ENCODE measurements at places on chromosomes 2 and 18. TPM values are rescaled to one million over a fixed set of nuclear protein-coding genes. Genes with fewer than 3 reads are reported as not detected.

DNA sequence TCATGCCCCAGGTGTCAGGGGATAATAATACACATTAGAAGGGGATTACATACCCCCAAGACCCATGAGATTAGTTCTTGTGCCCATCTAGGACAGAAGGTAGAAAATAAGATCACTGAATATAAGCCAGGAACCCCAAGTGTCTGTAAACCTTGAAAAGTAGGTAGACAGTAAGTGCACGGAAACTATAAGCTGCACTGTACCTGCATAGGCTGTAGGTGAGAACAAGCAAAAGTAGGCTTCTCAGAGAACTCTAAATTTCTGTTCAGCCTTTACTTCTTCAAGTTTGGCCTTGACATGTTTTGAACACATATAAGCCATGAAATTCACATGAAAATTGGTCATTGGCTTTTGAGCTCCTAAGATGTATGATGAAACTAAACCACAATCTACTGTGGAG, 113.0 kb upstream of the FSIP2 start:
- DNase-seq, result no peak

DNA sequence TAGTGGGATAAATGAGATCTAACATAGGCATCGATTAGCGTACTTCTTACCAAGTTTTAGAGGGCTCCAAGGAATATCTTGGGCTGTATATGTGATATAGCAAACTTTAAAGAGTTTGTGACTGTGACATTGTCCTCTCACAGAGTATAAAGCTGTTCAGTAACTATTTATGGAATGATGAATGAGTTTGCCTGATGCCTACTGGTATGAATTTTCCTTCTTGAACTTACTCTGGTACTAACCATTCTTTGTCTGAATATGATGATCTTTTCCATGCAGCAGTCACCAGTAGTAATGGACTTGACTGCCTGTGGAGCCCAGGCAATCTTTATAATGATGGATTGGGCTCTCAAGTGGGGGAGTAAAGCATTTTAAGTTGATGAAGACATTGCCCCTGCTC, 120.5 kb downstream of the PARD3B start:
- no peak for DNase-seq

Gene COL4A4
- not detected for total RNA-seq

DNA sequence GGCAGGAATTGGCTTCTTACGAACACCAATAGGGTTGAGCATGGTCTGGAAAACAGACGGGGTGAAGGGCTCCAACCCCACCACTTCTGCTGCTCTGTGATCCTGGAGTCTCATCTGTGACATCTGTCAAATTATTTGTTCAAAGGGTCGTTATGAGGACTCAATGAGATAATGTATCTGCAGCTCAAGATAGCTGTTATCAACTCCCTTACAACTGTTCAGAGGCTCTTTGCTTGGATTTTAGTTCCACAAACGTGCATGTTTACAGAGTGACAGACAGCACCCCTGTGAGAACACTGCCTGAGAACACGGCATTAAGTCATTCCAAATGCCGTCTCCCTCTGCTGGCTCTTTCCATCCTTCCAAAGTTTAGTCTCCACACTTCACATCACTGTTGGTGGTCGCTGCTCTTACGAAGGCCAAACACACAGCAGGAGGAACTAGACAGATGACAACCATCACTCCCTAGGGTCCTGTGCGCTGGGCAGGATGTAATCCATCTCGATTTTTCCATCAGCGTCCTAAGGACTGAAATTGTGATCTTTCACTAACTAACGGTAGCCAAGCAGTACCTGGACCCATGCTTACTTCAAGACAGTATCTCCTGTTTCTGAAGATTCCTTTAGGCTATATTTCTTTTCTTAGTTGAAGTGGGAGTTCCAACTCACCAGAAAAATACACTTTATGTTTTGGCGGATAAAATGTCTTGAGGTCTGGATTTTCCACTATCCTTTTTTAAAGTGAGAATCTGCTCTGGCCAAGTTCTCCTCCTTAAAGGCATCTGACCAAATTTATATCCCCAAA, 220.3 kb downstream of the ANAPC1 start:
- no peak for DNase-seq

Gene PFN4
- total RNA-seq, result not detected

- no peak for DNase-seq
Measured at GRCh38 chr2:27672723-27673486, 9.2 kb downstream of the SLC4A1AP start.

Gene CAPN10
- total RNA-seq, result 26.8 TPM
